ENCODE measurements at places on chromosomes 11 and 22.

DNA sequence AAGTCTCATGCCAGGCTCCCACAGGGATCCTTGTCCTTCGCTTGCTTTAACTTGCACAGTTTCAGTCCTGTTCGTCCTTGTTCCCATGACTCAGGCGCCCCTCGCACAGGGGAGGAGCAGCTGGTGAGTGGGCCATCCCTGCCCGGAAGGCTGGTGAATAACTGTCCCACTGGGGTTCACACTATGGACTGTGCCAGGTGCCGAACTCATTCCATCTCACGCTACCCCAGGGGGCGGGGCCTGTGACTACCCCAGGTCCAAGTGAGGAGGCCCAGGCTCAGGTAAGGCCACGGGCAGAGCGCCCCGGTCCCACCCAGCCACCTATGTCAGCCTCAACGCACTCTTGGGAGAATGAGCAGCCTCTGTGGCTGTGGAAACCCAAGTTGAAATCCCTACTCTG lies 7.2 kb upstream of the CARD10 start:
- DNase-seq: no peak

- DNase-seq: no peak
Observed at GRCh38 chr11:63505857-63506528, at the start of gene LGALS12. Gene LGALS12 (plus strand): TSS chr11:63506084. CDS start chr11:63506459, 375 bp downstream.

DNA sequence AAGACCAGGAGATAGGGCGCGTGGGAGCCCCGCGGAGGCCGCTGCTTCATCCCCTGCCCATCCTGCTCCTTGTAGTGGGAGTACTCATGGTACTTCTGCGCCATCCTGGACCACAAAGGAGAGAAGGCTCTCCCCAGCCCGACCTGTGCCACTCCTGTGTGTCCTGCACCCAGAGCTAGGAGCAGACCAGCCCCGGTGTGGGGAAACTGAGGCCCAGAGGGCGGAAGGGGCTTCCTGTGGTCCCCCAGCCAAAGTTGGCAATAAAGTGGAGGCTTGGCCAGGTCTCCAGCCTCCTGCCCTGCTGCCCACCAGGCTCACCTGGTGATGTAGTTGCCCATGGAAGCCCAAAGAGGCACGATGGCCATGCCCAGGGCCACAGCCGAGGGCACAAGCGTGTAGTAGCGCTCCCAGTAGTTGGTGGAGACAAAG lies 4.7 kb downstream of the UNC93B1 start:
- no peak for DNase-seq

GRCh38 chr11:72466410-72466809 lies 32.1 kb upstream of the CLPB start:
- DNase-seq: no peak

DNA sequence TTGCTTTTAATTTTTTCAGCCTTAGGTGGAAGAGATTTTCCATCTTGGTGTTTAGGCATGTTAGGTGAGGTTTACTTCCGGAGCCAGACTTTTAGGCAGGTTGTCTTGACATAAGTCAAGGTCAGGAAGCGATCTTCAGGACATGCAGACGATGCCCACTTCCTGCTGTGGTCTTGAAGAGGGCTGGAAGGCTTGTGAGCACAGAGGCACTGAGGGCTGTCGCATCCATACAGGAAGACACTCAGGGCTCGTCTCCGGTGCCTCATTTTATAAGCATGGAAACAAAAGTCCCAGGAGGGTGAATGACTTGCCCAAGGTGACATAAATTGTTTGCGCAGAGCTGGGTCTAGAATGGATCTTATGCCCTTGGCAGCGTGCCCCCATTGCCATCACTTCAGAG lies 30.8 kb downstream of the MARK2 start:
- no peak for DNase-seq

GRCh38 chr22:42797011-42797410 lies 60.1 kb downstream of the ARFGAP3 start:
- DNase-seq: no peak

- no peak for DNase-seq
Observed at GRCh38 chr11:17703951-17704350, 15.4 kb upstream of the MYOD1 start.

GRCh38 chr22:46262449-46263215 lies 511 bp downstream of the PKDREJ start:
- no peak for DNase-seq

DNA sequence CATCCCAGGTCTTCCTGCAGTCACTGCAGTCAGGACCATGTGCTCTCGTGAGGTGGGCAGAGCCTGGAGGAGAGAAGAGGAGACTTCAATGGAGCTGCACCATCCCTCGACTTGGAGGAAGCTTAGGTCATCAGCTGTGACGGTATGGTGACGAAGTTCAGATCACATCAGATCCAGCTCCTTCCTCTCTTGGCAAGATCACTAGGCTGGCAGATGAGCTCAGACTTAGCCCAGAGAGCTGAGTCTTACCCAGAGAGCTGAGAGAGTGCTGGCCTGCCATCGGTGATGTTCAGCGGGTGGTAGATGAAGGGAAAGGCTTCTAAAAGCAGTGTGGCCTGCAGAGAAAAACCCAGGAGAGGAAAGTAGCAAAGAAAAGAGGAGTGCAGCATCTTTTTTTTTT lies 1.8 kb upstream of the SLC15A3 start:
- no peak for DNase-seq

- no peak for DNase-seq
Observed at GRCh38 chr22:38318792-38319773, 1.9 kb upstream of the CSNK1E start.

Measured in urothelium cell line (cell line).